ENCODE measurements at places on chromosomes 2 and 18.

DNA sequence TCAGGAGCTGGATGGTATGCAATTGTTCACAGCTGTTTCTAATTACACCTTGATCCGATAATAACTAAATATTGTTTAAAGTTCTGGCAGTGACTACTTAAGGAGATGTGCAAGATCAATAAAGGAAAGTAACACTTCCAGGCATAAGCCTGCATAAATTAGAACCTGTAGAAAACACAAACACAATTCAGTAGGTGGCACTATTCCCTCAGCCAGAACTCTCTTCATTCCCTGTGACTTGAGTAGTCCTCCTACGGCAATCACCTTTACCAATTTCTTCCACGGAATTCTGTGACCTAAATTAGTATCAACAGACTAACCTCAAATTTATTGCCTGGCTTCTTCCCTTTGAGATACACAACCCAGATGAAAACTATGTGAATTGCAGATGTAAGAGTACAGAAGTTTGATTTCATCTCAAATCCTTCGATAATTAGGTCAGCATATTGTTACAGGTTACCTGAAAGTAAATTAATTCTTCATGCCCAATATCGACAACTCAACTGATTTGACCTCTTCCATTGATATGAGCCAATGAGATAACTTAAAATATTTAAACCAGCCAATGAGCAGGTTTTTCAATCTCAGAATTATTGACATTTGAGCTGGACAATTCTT lies 137.8 kb downstream of the PID1 start:
- no peak for DNase-seq

- DNase-seq = no peak
Measured at GRCh38 chr2:241114836-241115235, 12.7 kb upstream of the MTERF4 start.

DNA sequence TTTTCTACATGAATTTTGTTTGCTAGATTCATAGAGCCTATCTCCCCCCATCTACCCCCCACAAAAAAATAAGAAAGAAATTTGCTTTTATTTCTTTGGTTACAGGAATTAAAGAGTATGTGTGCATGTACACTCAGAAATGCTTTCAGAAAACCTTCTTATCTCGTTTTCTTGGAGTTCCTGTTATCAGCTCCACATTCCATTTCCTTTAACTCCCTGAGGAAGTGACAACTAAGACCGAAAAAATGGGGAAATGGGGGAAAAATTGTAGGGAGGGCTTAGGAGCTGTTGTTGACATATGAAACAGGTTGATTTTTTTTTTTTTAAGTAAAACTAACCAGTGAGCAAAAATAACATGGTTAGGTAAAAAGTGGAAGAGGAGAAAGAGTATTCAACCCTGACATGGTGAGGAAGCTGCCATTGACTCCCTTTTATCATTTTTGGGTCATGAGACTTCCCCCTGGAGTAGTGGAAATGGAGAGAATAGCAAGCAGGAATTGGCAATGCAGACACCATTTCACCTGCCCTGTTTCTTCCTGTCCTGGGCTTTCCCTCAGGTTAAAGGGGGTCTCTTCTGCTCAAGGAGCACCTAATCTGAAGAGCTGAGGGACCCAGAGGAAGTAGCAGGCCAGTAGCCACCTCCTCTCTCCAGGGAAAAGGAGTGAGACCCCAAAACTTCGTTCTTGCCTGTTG lies 93.5 kb downstream of the OSBPL6 start:
- DNase-seq = no peak

DNA sequence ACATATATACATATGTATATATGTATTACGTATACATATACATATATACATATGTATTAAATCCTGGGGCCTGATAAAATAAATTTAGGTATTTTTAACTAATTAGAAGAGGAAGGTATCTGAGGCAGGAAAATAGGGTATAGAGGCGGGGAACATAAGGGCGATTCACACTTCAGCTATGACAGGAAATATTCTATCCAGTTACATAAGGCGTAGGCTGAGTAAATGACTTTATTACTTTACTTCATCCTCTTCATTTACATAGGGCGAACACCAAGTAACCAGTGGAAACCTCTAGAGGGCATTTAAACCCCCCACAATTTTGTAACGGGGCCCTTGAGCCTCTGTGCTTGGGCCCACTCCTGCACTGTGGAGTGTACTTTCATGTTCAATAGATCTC lies 167.5 kb downstream of the SOCS6 start:
- no peak for DNase-seq

All from stimulated activated CD4-positive, alpha-beta T cell treated with anti-CD3 and anti-CD28 coated beads, Interleukin-1b, Interleukin-23, amount 100 ng/mL, for 4 hours (primary cell).